ENCODE measurements at places on chromosomes 16 and 17.

DNA sequence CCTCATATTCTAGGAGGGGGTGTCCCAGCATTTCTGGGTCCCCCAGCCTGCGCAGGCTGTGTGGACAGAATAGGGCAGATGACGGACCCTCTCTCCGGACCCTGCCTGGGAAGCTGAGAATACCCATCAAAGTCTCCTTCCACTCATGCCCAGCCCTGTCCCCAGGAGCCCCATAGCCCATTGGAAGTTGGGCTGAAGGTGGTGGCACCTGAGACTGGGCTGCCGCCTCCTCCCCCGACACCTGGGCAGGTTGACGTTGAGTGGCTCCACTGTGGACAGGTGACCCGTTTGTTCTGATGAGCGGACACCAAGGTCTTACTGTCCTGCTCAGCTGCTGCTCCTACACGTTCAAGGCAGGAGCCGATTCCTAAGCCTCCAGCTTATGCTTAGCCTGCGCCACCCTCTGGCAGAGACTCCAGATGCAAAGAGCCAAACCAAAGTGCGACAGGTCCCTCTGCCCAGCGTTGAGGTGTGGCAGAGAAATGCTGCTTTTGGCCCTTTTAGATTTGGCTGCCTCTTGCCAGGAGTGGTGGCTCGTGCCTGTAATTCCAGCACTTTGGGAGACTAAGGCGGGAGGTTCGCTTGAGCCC, 11.6 kb downstream of the STH start:
- DNase-seq: no peak

DNA sequence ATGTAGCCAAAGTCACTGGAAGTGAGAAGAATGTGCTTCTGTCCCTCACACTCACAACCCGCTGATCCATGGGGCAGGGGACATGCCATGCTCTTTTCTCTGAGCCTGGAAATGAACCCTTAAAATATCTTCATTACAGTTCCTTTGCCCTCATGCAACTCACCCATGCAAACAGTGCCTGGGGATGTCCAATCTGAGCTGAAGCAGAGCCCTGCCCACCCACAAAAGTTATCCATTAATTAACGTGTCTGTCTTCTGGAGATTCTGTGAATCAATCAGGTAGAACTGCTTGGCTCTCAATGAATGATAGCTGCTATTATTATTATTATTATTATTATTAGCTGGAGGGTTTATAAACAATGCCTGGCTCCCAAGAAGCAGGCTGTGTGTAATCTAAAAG, 133.7 kb downstream of the USP31 start:
- no peak for DNase-seq

DNA sequence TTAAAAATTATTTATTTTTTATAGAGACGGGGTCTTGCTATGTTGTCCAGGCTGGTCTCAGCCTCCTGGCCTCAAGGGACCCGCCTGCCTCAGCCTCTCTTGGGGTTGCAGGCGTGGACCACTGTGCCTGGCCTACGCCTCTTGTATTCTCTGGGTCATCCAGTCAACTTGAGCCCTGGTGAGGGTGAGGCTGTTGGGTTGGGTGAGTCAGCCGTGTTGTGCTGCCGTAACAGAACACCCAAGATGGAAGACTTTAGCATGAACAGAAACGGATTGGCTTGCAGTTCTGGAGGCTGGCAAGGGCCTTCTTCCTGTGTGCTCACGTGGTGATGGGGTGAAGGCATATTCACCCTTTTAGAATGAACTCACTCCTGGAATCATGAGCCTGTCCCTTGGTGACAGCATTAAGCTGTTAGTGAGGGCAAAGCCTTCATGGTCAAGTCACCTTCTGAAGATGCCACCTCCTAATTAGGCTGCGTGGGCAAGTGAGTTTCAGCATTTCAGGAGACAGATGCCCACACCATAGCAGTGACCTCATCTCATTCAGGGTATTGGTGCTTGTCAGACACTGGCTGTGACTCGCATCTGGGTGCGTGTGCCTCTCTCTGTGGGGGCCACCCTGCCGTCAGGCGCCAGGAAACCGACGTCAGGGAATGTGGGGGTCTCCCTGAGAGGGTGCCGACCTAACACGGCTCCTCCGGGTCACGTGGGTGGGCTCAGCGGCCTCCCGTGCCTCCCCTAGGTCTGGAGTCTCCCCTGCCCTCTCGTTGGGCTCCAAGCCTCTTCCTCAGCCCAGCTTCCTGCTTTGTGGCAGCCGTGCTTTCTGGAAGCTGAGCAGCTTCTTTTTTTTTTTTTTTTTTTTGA, 49.8 kb downstream of the WDR45B start:
- DNase-seq: no peak

GRCh38 chr16:86211800-86212199, 298.5 kb upstream of the FOXF1 start:
- no peak for DNase-seq

DNA sequence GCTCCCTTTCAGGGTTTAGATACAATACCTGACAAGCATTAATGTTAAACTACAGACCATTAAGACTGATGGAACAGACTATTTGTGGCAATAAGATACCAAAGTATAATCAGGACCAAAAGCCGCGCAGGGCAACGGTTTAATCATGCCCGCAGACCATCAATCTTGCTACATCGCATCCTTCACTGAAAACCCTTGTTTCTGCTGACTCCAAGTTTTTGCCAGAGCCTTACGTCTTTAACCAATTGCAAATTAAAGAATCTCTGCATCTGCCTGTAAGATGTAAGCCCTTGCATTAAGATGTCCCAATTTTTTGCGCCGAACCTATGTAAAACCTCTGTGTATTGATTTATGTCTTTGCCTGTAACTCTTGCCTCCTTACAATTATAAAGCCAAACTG, 94.2 kb upstream of the RBBP6 start:
- no peak for DNase-seq

DNA sequence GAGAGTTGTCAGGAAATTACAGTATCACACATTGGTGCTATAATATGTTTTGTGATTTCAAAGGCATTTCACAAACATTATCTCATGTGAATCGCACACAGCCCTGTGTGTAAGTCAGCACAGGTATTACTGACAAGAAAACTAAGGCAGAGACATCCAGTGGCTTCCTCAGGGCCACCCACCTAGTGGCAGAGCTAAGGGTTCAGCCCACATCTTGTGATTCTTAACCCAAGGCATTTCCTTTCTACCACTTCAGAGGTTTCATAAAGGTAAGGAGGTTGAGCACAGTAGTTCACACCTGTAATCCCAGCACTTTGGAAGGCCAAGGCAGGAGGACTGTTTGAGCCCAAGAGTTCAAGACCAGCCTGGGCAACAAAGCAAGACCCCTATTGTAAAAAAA, 58.2 kb downstream of the STX8 start:
- no peak for DNase-seq

DNA sequence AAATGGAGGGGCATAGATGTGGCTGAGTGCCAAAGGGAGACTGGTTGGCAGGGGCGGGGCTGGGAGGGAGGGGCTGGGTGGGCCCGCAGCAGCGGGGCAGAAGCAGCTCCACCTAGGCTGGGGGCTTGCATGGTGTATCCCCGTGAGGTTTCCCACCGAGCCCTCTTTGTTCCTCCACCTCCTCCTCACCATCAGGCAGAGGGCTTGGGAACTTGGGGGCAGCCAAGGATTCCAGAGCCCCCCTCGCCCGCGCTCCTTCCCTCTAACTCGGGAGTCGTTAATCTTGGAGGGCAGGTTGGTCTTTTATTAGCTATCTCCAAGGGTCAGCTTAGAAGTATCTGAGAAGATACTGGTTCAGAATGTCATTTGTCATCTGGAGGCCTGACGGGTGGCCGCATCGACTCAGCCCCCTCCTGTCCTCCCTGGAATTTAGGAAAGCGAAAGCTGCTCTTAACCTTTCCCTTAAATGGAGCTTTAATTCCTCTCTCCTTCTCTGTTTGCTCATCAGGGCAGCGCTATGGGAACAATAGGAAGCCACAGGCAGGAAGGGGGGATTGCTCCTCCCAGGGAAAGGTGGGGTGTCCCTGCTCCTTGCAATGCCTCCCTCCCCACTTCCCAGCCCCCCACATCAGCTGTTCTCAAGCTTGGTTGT, 274.3 kb upstream of the XYLT1 start:
- DNase-seq: no peak

DNA sequence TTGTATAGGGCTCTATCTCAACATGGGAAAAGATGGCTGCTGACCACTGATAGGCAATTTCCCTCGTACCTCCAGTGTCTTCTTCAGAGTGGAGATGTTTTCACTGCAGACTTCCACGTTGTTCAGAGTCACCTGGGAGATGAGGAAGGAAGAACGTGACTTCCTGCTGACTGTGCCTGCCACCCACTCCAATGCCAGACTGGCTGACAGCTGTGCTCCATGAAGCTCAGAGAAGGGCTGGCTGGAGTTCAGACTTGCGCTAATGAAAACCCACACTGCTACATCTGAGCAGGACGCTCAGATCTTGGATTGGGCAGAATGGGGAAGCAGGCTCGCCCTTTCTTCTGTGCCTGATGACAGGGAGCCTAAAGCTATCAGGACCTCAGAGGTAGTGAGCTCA, 33.1 kb downstream of the COG4 start:
- no peak for DNase-seq

DNA sequence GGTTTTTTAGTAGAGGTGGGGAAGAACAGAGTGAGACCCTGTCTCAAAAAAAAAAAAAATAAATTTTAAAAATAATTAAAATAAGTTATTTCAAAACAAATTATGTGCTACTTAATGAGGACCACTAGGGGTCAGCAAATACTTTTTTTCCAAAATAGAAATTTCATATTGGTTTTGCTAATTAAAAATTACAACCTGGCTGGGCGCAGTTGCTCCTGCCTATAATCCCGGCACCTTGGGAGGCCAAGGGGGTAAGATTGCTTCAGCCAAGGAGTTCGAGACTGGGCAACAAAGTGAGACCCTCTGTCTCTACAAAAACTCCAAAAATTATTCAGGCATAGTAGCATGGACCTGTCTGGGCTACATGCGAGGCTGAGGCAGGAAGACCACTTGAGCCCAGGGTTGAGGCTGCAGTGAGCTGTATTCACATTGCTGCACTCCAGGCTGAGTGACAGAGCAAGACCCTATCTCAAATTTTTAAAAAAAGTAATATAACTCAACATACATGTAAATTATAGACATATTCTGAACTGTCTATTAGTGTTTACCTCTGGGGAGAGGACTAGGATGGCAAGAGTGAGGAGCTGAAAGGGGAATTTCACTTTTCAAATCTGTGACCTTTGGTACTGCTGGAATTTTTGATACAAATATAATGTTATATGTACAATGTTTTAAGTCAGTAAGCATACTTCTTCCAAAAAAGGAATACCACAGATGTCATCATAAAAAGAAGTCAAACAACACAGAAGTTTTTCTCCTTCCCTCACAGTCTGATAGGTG, 8.1 kb downstream of the MEIOB start:
- no peak for DNase-seq

DNA sequence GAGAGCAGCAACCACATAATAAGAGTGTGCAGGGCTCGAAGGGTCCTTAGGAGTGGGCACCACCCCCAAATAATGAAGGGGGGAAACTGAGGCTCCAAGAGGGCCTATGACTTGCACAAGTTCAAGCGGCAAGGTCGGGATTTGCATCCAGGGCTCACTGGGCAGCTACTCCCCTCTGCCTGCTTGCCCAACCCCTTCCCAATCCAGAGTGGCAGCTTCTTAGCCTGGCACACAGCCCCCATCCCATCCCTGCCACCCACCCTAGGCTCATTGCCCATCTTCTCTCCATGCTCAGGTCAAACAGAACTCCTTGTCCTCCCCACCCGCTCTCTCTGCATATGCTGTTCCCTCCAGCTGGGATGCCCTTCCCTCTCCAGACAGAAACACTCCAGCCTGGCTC, 2.4 kb downstream of the SPPL2C start:
- no peak for DNase-seq

GRCh38 chr16:80459966-80460365, 80.8 kb upstream of the DYNLRB2 start:
- DNase-seq: no peak

GRCh38 chr17:76738468-76738850, 540 bp downstream of the MFSD11 start:
- no peak for DNase-seq

DNA sequence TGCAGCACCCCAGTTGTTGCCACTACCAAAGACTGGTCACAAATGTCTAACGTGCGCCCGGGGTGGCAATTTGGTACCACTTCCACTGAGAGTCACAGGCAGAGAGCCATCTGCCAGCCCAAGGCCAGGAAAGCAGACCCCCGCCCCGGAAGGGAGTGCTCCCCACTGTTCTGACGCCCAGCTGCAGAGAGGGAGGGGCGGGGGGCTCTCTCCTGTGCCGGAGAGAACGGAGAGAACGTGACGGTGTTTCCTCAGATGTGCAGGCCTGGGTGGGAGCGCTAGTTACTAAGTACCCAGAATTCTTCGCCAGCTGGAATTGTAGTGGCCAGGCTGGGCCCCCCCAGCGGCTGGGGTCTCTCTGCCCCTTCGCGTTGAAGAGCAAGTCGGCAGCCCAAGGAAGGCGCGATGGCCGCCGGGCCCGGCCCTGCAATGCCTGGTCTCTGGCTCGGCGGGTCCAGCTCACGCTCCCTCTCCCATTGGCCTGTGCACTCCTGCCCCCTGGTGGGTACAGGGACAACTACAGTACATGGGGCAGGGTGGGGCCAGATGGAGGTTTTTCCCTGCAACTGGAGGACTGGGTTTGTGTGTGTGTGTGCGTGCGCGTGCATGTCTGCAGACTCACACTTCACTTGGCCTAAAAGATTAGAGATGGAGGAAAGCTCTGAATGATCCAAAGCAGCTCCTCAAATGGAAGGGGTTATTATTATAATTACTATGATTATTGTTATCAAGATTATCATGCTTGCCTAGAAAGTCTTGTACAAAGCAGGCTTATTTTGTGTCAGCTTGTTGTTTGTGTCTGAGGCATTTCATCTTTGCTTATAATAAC, 107.1 kb downstream of the AMFR start:
- DNase-seq: no peak

DNA sequence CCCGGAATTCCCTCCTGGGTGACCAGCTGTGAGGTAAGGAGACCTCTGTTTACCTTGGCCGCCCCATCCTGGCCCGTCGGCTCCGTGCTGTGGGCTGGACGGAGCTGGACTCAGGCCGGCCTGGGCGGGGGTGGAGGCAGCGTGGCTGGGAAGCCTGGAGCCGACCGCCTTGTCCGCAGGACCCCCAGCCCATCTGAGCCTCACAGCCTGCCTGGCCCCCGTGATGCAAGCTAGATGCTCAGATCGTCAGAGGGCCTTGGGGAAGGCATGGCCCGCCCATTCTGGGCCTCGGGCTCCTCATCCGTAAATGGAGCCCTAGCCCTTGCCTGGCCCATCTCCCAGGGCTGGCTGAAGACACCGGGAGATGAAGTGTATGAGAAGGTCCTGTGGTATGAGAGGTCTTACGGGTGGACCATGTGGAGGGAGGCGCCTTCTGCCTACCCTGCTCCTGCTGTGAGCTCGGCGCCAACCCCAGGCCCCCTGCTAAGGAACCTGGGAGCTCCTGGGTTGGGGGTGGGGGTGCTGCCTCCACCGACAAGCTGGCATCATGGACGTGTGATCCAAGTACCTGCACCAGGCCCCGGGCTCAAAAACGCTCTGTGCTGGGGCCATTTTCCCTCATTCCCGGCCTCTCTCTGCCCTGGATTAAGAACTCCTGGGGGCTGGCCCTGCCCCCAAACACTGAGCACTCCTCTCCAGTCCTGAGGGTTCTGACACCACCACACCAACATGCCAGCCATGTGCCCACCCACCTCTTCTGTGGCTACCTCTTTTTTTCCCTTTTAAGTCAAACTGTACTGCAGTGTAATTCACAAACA, 5.4 kb upstream of the P2RX1 start:
- DNase-seq: no peak

- no peak for DNase-seq
Observed at GRCh38 chr17:77783991-77784820, 174.3 kb upstream of the TNRC6C start.
